Stimulated activated CD8-positive, alpha-beta memory T cell treated with anti-CD3 and anti-CD28 coated beads, Interleukin-7, amount 100 ng/mL, for 1 hour (primary cell): ENCODE measurements at places on chromosomes 6 and 20.

DNA sequence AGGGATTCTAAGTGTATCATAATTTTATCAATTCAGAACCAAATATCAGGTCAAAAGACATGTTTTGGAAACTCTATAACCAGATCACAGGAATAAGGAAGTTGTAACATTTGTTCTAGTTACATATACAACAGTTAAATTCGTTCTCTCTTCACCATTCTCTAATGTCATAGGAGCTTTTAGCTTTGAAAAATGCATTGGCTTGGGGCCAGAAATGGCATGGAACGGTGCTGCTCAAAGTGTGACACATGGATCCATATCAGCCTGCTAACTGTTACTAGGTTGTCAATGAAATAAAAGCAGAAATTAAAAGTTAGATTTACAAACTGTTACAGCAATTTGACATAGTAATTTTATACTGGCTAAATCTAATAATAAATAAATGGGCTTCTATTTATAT is 120.3 kb downstream of the LCA5 start:
- no peak for DNase-seq

GRCh38 chr20:20139403-20139802 is 87.1 kb downstream of the CFAP61 start:
- DNase-seq: no peak

- no peak for DNase-seq
These were observed 496.7 kb downstream of the UTRN start for GRCh38 chr6:144781836-144782235.

DNA sequence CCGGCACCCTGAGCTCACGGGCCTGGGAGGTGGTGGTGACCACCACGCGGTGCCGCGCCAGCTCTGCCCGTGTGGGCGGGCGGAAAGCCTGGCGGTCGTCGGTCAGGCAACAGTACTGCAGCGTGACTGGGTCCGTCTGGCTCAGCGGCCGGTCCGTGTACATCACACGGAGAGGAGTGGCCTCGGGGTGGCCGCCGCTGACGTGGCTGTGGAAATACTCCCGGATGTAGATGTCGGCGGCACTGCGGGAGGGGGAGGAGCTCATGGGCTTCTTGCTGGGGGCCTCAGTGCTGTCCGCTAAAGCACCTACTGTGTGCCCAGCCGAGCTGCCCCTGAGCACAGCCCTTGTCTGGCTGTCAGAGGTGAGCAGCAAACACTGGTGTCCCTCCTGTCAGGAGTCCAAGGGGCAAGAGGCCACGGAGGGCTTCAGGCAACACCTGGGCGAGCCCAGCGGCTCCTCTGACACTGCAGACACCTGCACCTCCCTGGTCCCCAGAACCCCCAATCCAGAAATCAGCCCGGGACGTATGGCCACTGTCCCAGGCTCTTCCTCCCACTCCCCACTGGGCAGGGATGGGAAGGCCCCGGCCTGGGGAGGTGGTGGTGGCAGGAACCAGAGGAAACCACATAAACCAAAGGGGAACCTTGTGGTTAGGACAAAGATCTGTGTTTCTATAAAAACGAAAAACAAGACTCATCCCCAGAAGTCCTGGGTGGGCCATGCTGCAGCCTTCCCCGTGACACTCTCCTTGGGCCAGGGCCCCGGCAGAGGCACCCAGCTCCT is 6.5 kb downstream of the HELZ2 start:
- no peak for DNase-seq

DNA sequence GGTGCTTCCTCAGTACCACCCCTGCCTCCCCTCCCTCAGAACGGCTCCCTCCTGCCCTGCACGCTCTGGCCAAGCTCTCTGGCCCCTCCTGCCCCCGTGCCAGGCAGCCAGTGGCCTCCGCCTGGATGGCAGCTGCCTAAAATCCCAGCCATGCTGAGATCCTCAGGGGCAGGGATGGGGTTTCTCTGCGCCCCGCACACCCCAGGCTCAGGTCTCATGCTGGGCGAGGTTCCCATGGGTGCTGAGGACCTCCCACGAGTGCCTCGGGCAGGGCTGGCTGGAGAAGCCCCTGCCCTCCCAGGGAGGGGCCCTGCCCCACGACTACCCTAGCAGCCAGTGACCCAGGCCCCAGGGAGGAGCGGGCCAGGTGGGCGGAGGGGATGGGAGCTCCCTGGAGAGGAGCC is 2.7 kb downstream of the PTK6 start:
- no peak for DNase-seq

DNA sequence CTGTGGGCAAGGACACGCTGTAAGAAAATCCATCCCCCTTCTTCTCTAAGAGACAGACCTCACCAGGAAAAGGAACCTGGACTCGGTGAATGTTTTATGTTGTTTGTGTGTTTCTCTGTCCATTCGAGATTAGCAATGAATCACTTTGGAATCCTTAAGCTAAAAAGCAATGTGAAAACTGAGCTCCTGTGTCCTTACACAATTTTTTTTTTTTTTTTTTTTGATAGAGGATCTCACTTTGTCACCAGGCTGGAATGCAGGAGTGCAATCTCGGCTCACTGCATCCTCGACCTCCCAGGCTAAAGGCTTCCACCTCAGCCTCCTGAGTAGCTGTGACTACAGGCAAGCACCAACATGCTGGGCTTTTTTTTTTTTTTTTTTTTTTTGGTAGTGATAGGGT is 32.1 kb downstream of the BFSP1 start:
- DNase-seq: no peak

DNA sequence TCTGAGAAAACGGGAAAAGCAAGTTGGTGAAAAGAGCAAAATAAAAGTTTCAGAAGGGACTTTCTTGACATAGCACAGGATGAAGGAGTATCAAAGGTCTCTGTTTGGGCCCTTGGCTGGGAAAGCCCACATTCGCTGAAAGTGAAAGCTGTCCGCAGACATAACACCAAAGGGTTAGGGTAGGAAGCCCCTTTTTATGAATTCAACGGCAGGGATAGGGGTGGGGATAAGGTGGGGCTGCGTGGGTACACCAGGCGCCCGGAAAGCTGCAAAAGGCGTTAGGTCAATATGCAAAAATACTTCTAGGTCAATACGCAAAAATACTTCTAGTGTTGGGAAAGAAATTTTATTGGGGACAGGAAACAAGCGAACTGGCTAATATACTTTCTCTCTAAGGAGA is 135.1 kb downstream of the OR2B2 start:
- DNase-seq: no peak

GRCh38 chr6:73722318-73723060 is 26.5 kb downstream of the CD109 start:
- no peak for DNase-seq

GRCh38 chr20:17061715-17062114 is 165.1 kb upstream of the PCSK2 start:
- no peak for DNase-seq

GRCh38 chr6:16716321-16716858 is 44.9 kb downstream of the ATXN1 start:
- DNase-seq: no peak

- DNase-seq: no peak
These were observed 58.6 kb upstream of the RNF144B start for GRCh38 chr6:18328540-18328939.

GRCh38 chr20:44030394-44030793 is 115.7 kb downstream of the TOX2 start:
- no peak for DNase-seq

DNA sequence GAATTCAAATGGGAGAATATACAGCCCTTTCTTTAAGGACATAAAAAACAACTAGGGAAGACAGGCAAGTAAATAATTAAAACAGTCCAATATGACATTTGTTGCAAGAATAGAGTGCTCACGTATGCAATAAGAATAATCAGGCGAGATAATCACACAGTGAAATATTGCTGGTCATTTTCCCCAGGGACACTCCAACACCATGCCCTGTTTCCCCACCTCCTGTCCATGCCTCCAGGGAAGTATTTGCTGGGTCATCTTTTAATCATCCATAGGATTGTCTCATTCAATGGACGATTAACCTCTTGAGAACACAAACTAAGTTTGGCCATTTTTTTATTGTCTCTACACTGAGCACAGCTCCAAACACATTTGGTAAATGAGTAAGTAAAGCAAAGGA is 472.9 kb downstream of the C6orf118 start:
- no peak for DNase-seq

DNA sequence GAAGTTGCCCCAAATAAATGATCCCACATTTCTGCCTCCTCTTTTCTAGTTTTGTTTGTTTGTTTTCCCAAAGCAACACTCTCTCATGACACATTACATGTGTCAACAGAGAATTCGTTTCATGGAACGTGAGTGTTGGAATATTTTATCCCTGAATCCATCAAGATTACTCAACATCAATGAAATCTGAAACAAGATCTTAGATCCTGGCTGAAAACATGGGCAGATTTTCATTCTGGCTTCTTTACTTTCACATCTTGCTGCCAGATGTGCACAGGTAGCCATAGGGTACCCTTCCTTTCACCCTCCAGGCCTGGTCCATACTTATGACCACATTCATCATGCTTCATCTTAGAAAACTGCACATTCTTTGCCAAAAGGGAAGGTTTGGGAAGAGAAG is 347.0 kb downstream of the DOK5 start:
- no peak for DNase-seq

DNA sequence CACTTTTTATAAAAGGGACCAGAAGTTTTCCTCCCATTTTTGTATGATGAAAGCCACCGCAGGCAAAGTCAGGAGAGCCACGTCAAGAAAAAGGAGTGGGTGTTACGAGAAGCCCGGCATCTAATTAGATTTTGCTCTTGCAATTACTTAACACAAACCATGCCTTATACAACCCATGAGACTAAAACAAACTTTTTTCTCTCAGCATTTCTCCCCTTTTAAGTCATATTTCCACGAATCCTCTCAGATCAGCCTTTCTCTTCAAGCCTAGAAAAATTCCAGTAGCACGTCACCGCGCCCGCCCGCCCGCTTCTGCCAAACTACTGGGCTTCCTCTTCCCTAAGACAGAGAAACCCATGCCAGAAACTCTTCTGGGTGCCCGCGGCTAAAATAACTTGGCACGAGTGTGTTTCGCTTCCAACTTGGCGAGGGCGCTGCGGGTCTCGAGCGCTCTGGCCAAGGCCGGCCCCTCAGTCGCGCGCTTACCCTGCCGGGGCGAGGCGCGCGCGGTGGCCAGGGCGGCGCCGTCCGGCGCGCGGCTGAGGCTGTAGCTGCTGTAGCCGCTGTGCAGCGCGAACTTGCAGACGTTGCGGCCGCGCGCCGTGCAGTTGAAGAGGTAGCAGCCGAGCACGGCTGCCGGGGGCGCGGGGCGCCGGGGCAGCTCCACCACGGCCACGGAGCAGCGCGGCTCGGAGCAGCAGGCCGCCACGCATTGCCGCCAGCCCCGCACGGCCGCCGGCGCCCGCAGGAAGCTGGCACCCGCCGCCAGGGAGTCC is 1.0 kb downstream of the LRP11 start:
- no peak for DNase-seq

- no peak for DNase-seq
These were observed 34.5 kb upstream of the FERMT1 start for GRCh38 chr20:6157345-6157744.

DNA sequence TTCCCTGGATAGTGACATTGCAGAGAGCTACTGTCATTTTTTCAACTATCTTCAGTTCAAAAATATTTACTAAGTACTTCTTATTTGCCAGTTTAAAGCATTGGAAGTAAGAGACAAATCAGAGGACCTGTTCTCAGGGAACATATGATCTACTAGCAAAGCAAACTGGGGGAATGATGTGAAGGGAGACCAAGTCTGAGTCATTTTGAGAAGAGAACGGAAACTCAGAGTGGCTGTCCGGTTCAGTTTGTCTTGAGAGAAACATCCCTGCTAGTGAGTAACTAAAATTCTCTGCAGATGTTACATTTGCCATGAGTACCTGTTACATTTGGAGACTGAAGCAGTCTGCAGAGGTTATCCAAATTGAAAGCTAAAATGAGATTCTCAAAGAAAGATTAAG is 118.3 kb downstream of the KCNQ5 start:
- no peak for DNase-seq

GRCh38 chr20:44438782-44439181 is 36.9 kb upstream of the TTPAL start:
- no peak for DNase-seq

GRCh38 chr6:36491378-36491965 is 48.7 kb downstream of the KCTD20 start:
- no peak for DNase-seq

GRCh38 chr20:32672982-32673851 is 524 bp downstream of the C20orf203 start:
- DNase-seq: peak; percentile 8

DNA sequence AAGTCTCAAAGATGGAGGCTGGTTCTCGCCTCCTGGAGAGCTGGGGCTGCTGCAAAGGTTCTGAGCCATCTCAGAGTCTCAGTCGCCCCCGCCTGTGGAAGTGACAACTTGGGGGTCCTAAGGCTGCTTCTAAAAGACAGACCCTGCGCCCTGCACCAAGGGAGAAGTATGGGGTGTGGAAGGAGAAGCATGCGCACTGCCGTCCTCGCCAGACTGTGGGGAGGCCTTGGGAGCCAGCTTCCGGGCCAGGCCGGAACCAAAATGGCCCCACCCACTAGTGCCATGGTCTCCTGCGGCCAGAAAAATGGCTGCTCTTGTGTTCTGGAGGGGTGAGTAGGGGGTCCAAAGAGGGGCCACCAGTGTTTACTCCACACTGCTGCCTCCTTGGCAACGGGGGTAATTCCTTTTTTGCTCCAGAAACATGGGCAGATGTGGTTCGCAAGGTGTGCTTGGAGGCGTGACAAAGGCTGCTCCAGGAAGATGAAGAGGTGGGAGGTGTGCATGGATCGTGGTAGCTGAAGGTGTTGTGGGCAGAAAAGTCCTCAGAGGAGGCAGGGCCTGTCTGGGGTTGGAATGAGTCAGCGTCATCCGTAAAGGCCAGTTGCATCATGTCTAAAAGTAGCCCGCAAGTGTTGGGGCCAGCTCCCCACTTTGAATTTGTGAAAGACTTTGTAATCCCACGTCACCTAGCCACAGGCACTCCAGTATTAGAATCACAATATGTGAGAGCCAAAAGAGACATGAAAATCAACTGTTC is 329.8 kb upstream of the SOX4 start:
- no peak for DNase-seq

DNA sequence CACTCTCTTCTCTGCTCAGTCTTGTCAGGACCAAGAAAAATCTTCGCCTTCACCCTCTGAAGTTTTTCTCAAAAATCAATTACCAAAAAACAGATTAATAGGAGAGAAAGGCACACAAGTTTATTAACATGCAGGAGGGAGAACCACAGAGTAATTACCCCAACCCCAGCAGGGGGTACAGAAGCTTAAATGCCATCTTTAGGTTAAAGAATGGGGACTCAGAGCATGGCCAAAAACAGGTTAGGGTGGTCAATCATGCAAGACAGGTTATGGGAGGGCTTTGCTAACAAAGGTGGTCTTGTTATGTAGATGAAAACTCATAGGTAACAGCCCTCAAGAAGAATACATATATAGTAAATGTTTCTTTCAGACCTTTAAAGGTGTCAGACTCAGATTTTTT is 100.5 kb upstream of the BTN3A2 start:
- DNase-seq: no peak

GRCh38 chr6:9139746-9140145 is 704.4 kb upstream of the SLC35B3 start:
- DNase-seq: no peak

DNA sequence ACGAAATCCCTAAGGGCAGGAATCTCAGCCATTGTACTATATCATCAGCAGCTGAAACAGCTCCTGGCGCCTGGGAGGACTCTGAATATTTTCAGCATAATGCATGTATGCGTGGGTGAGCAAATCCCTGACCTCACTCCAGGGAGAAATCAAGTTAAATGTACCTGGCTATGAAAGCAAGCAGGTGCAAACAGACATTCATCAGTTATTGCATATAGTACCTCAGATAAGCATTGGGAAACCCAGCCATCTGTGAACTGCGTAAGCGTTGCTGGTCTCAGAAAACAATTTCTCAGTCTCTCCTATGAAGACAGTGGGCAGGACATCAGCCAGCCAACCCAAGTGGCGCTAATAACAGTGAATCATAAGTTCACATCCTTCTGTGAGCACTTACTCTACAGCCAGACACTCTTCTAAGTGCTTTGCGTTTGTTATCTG is 622.6 kb downstream of the EPM2A start:
- DNase-seq: no peak
